Smooth muscle cell of bladder (primary cell): ENCODE measurements at places on chromosomes 2 and 18. TPM values are rescaled to one million over a fixed set of nuclear protein-coding genes. Genes with fewer than 3 reads are reported as not detected.

The MEIS1 gene
- total RNA-seq: 155 and 304 TPM in 2 replicates

The SCYGR4 gene
- 0.09 TPM in 1 of 2 replicates, not detected in the other for total RNA-seq

The SCYGR1 gene
- not detected in 2 replicates for total RNA-seq

The LCT gene
- not detected in 2 replicates for total RNA-seq

The CDK15 gene
- total RNA-seq: 6.6 and 8.5 TPM in 2 replicates

The AQP4 gene
- total RNA-seq: not detected in 2 replicates

The SH2D6 gene
- 0.14 and 0.55 TPM in 2 replicates for total RNA-seq

The EPAS1 gene
- total RNA-seq: 42.0 and 55.2 TPM in 2 replicates

The TANC1 gene
- 16.3 and 20.2 TPM in 2 replicates for total RNA-seq

The ALPP gene
- total RNA-seq: not detected in 2 replicates

The MYL12B gene
- total RNA-seq: 390 and 424 TPM in 2 replicates

The RFX8 gene
- 1.3 and 2.0 TPM in 2 replicates for total RNA-seq

The TM4SF20 gene
- total RNA-seq: under 0.01 and 0.09 TPM in 2 replicates

The RPRM gene
- total RNA-seq: not detected in 2 replicates

The KIF3C gene
- 6.0 and 7.0 TPM in 2 replicates for total RNA-seq

The MAP3K19 gene
- not detected in 2 replicates for total RNA-seq

The VWA3B gene
- total RNA-seq: under 0.01 and 0.09 TPM in 2 replicates

The KCNK3 gene
- total RNA-seq: 0.18 and 0.28 TPM in 2 replicates

The CDCA7 gene
- total RNA-seq: 0.43 and 0.55 TPM in 2 replicates

The TMEM18 gene
- 13.4 and 14.4 TPM in 2 replicates for total RNA-seq
